ENCODE measurements at places on chromosomes 11 and 22. TPM values are rescaled to one million over a fixed set of nuclear protein-coding genes. Genes with fewer than 3 reads are reported as not detected.

The TRIM49 gene
- not detected for total RNA-seq

The NCAM1 gene
- total RNA-seq = 114 TPM

The ASCL2 gene
- 0.42 TPM for total RNA-seq

The MFRP gene
- total RNA-seq = not detected

The SYT7 gene
- 1.1 TPM for total RNA-seq

The ASRGL1 gene
- 5.1 TPM for total RNA-seq

The ZDHHC24 gene
- total RNA-seq = 5.0 TPM

The MS4A10 gene
- total RNA-seq = not detected

The LGALS1 gene
- 1,499 TPM for total RNA-seq

Measured in urinary bladder (tissue), 4 donors.